ENCODE measurements at places on chromosomes 1 and 21.

GRCh38 chr1:204465546-204466415, 28.8 kb downstream of the PIK3C2B start:
- no peak for DNase-seq

DNA sequence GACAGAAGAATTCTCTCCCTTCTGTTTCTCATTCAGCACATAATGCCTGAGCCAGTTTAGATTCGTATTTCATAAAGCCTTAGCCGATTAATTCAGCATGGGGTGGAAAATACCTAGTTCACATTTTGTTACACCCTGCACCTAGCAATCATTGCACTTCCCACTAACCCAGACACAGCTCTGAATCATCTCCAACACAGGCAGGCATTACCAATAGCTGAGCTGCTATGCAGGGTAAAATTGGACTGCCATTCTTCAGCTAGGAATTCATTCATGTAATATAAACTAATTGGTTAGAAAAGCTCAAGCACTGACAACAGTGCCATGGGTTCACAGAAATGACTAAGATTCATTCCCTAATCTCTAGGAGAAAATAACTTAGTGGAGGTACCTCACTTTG, 26.9 kb upstream of the NKAIN1 start:
- DNase-seq, result no peak

- peak; percentile 66 for DNase-seq
Observed at GRCh38 chr21:35138665-35139381, 89.7 kb upstream of the RUNX1 start.

GRCh38 chr1:75334876-75335389, 200.7 kb downstream of the LHX8 start:
- DNase-seq, result no peak

GRCh38 chr1:33086384-33086850, 5.5 kb downstream of the AZIN2 start:
- no peak for DNase-seq

DNA sequence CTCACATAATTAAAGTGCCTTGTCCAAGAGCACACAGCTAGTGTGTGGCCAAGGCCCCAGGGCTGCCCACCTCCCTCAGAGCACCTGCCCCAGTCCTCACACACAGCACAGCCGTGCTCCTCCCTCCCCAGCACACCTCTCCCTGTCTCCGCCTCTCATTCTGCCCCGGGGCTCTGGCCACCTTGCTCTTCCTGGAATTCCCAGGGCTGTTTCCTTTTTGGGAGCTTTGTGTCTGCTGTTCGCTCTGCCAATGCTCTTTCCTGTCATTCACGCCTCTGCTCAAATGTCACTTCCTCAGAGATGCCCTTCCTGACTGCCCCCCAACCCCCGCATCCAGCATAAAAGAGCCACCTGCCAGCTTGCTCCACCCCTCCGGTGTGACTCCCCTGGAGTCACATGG, 13.3 kb downstream of the SLC6A17 start:
- no peak for DNase-seq

DNA sequence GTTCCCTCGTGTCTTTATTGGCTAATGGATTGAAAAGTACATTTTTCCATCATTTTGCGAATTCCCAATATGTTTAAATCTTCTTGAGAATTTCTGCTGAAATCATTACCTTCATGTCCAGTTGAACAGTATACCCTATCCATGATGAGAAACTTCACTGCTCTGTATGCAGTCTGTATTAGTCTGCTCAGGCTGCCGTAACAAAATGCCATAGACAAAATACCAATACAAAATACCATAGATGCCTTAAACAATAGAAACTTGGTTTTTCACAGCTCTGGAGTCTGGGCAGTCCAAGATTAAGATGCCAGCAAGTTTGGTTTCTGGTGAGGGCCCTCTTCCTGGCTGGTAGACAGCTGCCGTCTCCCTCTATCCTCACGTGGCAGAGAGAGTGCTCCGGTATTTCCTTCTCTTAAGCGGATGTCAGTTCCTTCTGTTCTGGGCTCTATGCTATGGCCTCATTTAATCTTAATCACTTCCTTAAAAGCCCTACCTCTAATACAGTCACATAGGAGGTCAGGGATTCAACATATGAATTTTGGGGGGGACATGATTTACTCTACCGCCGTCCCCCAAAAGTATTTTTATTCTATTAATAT, 27.0 kb downstream of the CXADR start:
- DNase-seq, result no peak

GRCh38 chr1:51515312-51515960, 3.6 kb downstream of the EPS15 start:
- DNase-seq, result no peak

DNA sequence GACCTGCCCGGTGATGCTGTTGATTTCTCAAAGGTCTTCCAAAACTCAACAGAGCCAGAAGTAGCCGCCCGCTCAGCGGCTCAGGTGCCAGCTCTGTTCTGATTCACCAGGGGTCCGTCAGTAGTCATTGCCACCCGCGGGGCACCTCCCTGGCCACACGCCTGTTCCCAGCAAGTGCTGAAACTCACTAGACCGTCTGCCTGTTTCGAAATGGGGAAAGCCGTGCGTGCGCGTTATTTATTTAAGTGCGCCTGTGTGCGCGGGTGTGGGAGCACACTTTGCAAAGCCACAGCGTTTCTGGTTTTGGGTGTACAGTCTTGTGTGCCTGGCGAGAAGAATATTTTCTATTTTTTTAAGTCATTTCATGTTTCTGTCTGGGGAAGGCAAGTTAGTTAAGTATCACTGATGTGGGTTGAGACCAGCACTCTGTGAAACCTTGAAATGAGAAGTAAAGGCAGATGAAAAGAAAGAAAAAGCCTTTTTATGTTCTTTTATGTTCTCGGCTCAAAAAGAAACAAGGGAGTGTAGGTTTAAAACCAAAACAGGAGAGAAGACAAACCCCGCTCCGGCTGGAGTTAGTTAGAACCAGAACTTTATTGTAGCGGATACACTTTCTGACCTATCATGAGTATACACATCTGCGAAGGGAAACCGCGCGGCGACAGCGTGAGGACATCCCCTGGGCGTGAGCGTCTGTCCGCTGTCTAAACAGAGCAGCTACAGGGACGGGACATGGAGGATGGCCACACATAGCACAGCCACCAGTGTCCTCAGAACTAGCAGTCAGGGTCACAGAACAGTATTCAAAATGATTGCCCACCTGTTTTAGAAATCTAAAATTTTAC, 77.1 kb downstream of the PIK3CD start:
- DNase-seq, result peak; percentile 78

GRCh38 chr1:168720839-168721238, 8.2 kb downstream of the DPT start:
- DNase-seq, result no peak

- DNase-seq, result no peak
Observed at GRCh38 chr1:147753081-147753480, 7.3 kb downstream of the GJA5 start.

GRCh38 chr1:206570529-206570928, 41.7 kb downstream of the EIF2D start:
- no peak for DNase-seq

DNA sequence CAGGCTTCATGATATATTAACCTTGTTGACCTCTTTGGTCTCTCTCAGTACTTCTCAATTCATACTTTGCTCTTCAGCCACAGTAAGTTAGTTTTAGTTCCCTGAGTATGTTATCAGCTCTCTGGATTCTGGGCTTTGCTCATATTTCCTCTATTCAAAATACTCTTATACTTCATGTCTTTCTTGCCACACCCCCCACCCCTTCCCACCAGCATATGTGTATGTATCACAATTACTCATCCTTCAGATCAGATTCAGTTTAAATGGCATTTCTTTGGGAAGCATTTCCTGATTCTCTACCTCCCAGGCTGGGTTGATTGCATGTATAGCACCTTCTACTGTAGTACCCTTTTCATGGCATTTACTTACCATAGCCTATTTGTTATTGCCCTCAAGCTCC, 28.3 kb downstream of the SLC30A7 start:
- DNase-seq, result peak; percentile 10

DNA sequence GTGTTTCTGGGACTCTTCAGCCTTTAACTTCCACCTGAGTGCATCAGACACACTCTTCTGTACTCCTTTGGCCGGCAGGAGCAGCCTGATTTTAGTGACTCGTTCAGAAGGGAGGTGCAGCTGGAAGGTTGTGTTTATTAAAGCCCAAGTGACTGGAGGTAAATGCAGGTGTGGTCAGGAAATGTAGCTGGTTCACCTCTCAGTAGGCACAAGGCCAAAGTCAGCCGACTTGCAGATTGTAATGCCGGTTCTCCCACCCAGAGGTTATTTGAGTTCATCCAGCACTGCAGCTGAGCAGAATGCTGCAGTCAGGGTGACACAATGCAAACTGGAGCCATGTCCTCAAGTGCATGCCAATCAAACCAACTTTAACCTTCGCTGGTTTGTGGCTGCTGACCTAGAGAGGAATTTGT, 91.5 kb downstream of the SPATA46 start:
- no peak for DNase-seq

DNA sequence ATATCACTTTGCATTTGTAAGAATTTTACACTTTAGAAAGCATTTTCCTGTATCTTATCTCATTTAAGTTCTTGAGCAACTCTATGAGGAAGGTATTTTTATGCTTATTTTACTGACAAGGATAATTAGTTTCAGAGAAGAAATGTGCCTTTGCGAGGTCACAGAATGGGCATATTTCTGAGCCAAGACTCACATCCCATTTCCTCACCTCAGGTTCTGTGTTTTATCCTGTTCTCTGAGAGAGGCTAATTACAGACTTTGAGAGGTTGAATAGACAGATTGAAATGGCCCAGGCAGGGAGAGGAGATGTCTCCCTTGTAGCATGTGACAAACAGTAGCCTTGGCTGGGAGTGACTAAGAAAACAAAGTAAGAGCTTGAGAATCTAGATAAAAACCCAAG, 39.1 kb upstream of the ZC3H11B start:
- no peak for DNase-seq

GRCh38 chr1:223227031-223227430, 84.0 kb upstream of the TLR5 start:
- no peak for DNase-seq

GRCh38 chr1:153929981-153930948, 7.5 kb upstream of the GATAD2B start:
- DNase-seq, result no peak

DNA sequence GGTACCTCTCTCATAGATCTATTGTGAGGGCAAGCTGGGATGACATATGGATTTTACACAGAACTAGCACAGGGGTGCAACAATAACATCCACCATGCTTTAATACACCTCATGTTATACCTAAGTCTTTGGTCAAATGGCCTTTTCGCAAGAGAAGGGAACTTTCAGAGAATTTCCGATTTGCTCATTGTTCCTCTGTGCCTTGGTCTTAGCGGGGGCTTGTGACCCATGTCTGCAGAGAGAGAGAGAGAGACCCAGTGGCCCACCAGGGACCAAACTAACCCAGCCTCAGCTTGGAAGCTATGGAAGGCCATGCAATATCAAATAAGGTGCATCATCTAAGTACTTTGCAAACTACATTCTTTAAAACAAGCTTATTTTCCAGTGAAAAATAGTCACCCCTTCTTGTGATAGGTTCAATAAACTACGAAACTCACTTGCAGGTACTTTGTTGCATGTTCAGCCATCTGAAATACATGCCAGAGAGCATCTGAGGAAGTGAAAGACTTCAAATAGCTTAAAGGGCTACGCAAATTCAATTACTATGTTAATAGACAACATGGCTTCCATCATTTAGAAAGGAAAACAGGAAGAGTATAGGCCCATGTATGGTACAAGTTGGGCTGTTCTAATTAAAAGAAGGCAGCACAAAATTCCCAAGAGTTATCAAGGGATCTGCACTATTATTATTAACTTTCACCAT, 100.7 kb downstream of the KCNN3 start:
- DNase-seq, result no peak

DNA sequence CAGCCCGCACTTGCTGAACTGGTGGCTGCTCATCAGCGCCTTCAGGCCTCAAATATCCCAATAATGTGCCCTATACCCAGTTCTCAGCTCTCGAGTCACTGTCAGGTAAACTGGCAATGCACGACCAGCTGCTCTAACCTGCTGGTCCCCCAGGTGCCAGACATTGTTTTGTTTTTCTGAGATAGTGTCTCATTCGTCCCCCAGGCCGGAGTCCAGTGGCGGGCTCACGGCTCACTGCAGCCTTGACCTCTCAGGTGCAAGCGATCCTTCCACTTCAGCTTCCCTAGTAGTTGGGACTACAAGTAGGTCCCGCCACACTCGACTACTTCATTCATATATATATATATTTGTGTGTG, 1.0 kb upstream of the NADK start:
- DNase-seq, result no peak

DNA sequence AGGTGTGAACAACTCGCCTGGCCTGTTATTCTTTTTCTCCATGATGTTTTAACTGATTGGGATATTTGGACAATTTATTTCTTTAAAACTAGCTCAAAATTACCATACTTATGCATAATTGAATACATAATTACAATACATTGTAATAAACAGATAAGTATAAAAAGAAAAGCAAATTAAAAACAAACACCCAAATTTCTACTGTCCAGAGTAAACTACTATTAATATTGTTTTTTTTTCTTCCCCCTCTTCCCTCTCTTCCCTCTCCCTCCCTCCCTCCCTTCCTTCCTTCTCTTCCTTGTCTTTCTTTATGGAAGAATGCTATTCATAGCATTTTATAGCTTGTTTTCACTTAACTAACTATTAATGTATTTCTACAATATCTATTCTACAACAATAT, 117.7 kb upstream of the IVNS1ABP start:
- no peak for DNase-seq

GRCh38 chr21:25664491-25664931, 25.5 kb downstream of the JAM2 start:
- no peak for DNase-seq

DNA sequence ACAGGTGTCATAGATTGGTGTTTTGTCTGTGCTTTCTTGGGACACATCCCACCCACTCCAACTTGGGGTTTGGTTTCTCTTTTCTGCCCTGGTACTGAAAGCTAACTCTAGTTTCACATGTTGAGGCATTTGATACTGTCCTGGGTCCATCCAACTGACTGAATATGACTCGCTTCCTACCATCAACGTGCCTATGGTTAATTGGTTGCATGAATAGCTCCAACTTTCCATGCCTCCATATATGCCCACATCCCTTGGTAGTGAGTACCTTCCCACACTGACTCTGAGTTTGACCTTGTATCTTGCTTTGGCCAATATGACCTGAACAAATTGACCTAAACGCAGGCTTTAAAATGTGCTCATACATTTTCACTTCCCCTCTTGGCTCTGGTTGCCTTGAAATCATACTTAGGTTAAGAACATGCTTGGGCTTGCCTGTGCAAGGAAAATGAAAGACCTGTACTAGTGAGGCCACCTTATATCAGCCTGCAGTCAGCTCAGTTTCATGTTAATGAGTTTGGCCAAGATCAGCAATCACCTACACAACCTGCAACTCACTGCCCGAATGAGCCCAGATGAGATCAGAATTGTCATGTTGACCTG, 81.0 kb upstream of the KCNK2 start:
- DNase-seq, result no peak

- DNase-seq, result no peak
Observed at GRCh38 chr1:21099034-21099868, 77.4 kb downstream of the EIF4G3 start.

GRCh38 chr1:151175041-151175741, 590 bp downstream of the TMOD4 start:
- no peak for DNase-seq

GRCh38 chr1:235025422-235025984, 103.1 kb downstream of the TOMM20 start:
- no peak for DNase-seq

GRCh38 chr1:157155658-157156057, 17.5 kb upstream of the ETV3 start:
- DNase-seq, result no peak

GRCh38 chr1:185375583-185375982, 58.5 kb upstream of the IVNS1ABP start:
- DNase-seq, result no peak
